ENCODE measurements at places on chromosomes 1 and 21. TPM values are rescaled to one million over a fixed set of nuclear protein-coding genes. Genes with fewer than 3 reads are reported as not detected.

The EFNA3 gene
- 3.9 TPM for total RNA-seq

The ANKRD34A gene
- total RNA-seq, result 3.7 TPM

The OR2L5 gene
- not detected for total RNA-seq

The MANEAL gene
- total RNA-seq, result 1.8 TPM

The FCGR3A gene
- 0.18 TPM for total RNA-seq

The PCP4 gene
- not detected for total RNA-seq

The TSACC gene
- not detected for total RNA-seq

The STYXL2 gene
- not detected for total RNA-seq

The SLC45A1 gene
- total RNA-seq, result 0.30 TPM

The PEAR1 gene
- not detected for total RNA-seq

The DDOST gene
- total RNA-seq, result 182 TPM

The FOXO6 gene
- total RNA-seq, result not detected

The C1orf210 gene
- not detected for total RNA-seq

The SPATC1L gene
- 4.2 TPM for total RNA-seq

The GCSAML gene
- not detected for total RNA-seq

The DNASE2B gene
- not detected for total RNA-seq

The HES5 gene
- not detected for total RNA-seq

The BATF3 gene
- 56.5 TPM for total RNA-seq

The CXADR gene
- total RNA-seq, result 0.55 TPM

The BCAR3 gene
- total RNA-seq, result 3.1 TPM
